ENCODE measurements at places on chromosomes 16 and 17.

DNA sequence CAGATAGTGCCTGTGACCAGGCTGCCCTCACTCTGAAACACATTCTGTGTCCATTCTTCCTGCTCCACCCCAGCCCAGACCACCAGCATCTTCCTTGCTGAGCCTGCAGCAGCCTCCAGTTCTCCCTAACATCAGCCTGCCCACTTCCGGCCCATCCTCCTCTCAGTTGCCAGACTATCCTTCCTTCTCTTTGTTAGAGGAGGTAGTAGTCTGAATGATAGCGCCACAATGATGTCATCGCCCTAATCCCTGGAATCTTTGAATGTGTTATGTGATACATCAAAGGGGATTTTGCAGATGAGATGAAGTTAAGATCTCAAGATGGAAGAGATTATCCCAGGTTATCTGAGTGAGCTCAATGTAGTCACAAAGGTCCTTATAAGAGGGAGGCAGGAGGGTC, 3.2 kb upstream of the ZDHHC1 start:
- DNase-seq, result no peak

DNA sequence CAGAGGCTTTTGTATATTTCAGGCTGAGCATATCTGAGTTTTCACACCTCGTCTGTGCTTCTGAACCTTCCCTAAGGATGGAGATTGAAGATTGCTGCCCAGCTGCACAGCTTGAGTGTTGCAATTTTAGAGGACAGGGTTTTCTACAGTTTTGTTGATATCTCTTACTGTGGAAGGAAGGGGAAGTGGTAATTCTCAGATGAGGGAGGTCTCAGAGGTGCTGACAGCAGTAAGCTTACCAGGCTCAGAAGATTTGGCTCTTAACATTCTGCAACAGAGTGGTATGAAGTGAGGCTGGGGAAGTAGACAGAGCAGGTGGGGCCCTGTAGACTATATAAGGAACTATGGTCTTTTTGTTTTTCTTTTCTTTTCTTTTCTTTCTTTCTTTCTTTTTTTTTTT, 45.8 kb upstream of the ARHGAP17 start:
- peak; percentile 68 for DNase-seq

GRCh38 chr16:11004351-11004750, 60.0 kb downstream of the CLEC16A start:
- DNase-seq, result no peak

DNA sequence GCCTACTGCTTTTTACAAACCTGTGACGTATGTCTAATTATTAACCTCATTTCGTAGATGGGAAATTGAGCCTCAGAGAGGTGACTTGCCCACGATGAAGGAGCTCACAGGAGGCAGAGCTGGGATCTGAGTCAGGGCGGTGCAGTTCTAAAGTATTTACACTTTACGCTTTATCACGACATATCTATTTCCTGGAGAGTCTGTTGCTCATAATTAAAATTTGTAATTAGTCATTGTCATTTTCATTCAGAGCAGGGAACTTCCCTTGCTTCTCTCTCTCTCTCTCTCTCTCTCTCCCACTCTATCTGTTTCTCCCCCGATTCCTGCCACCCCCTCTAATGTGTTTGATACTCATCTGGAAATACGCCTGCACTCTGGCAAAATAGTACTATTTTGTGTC, 5.9 kb downstream of the SLC5A11 start:
- DNase-seq, result no peak

DNA sequence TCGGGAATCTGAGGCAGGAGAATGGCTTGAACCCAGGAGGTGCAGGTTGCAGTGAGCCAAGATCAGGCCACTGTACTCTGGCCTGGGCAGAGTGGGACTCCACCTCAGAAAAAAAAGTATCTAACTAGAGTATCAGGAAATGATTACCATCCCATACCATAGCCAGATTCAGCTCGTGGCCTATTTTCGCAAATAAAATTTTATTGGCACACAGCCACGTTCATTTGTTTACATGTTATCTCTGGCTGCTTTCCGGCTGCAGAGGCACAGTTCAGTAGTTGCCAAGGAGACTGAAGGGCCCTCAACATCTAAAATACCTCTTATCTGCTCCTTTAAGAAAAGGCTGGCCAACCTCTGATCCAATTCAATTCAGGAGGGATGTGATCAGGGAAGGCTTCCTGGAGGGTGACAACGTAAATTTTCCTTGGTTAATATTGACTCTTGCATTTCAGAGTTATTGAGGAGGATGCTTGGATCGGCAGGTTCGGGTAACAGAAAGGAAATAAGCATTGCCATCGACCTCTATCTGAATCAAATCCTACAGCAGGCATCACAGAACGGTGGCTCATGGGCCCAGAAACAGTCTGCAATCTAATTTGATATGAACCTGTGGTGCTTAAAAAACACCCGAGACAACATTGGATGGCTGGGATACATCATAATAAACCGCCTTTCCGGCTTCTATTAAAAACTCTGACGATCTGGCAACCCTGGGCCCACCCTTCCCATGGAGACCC, 73.8 kb downstream of the XYLT1 start:
- no peak for DNase-seq

DNA sequence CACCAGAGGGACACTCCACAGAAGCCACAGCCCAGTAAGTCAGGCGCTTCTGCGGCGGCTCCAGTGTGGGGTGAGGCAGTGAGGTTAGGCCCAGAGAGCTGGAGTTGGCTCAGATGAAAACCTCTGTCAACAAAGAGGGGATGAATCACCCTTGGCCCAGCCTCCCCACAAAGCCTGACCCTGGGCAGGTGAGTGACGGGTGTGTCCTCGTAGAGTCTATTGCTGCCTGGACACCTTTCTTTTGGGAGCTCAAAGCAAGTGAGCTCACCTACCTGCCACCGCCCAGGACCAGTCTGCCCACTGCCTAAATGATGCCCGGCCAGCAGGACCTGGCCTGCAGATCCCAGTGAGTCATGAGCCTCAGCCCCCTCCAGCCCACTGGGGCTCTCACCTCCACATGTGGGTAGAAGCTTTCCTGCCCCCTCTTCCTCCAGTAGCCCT, 24.9 kb upstream of the DBNDD1 start:
- peak; percentile 15 for DNase-seq

DNA sequence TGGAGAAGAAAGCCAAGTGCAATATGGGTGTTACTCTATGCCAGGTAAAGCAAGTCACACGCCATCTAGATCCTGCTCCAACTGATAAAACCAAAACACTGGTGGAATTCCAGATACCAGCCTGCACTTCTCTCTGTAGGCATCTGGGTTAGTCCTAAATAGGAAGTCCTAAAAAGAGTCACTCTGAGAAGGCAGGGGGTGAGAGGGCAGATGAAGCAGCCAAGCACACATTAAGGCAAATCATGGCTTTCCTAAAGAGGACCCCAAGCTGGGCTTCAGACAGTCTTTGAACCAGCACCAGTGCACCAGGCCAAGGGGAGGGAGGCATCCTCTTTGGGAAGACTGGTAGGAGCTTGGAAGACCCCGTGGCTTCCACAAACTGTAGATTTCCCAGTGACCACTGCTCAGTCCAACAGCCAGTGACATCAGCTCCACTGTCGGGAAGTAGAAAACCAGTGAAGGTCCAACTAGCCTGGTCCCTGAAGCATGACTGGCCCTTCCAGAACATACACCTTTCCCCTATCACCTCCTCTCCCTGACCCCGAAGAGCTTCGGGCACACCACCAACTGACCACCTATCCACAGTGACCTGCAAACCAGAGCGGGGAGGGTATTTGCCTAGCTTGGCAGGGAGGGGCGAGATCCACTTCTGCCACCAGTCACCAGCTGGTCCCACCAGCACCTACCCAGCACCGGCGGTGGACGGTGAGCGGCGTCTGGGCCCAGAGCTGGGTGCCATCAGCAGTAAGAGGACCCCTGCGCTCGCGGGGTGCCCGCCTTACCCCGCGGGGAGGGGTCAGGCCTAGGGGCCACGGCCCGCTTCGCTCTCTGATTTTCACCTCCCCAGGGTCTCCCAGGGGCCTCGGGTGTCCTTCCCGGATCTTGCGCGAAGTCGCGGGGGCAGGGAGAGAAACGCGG, 1.0 kb downstream of the LITAF start:
- DNase-seq, result peak; percentile 44

- DNase-seq, result no peak
Observed at GRCh38 chr17:68759002-68759342, 157.8 kb upstream of the FAM20A start.

- no peak for DNase-seq
Observed at GRCh38 chr17:34670618-34671017, 91.2 kb downstream of the TMEM132E start.

- DNase-seq, result no peak
Observed at GRCh38 chr16:54926166-54926838, 4.4 kb upstream of the IRX5 start.

All from GM20000 (cell line).